Activated T-cell treated with anti-CD3 and anti-CD28 coated beads, Interleukin-2, amount 50 U/mL, for 72 hours (primary cell): ENCODE measurements at places on chromosomes 12 and 14. TPM values are rescaled to one million over a fixed set of nuclear protein-coding genes. Genes with fewer than 3 reads are reported as not detected.

GRCh38 chr12:109557200-109557599 is 16.1 kb downstream of the MMAB start:
- no peak overlapping the region for H3K27ac ChIP-seq
- no peak for DNase-seq
- peaks cover 5% of the 10 kb centered on the region for H3K36me3 ChIP-seq
- no peak overlapping the region for H3K4me3 ChIP-seq

DNA sequence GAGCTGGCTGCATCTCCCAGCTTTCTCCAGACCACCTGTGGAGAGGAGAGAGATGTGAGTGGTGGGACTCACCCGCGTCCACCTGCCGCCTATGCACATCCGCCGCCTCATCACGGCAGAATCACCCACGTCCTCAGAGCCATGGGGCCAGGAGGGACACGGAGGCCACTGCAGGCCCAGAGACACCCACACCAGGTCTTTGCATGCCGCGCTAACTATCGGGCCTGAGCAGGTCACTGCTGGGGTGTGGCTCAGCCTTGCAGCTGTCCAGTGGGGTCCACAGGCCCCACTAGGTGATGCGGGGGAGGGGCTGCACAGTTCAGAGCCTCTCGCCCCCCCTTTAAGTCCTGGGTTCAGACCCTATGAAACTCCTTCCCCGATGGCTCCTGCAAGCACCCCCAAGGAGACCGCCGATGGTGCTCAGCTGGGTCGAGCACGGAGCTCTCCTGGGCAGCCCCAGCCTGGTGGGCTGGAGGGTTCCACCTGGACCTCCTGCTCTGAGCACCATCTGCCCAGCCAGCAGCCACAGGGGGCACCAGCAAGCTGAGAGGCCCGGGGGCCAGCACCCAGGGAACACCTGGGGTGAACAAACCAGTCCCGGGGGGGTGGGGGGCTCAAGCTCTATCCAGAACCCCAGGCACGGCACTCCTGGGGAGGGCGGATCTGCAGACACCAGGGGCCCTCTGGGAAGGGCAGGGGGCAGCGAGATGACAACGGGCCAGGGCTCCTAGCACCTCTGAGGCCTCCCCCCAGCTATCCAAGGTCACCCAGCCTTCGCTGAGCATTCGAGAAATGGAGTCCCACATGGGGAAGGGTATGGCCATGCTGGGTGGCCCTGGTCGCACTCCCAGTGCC is 34.3 kb downstream of the CCNK start:
- H3K27ac ChIP-seq, result no peak overlapping the region
- no peaks in the 10 kb centered on the region for H3K4me1 ChIP-seq
- no peak for DNase-seq
- H3K27me3 ChIP-seq, result no peaks in the 10 kb centered on the region
- H3K4me3 ChIP-seq, result no peak overlapping the region
- H3K36me3 ChIP-seq, result no peaks in the 10 kb centered on the region

The SIX6 gene
- total RNA-seq, result not detected

DNA sequence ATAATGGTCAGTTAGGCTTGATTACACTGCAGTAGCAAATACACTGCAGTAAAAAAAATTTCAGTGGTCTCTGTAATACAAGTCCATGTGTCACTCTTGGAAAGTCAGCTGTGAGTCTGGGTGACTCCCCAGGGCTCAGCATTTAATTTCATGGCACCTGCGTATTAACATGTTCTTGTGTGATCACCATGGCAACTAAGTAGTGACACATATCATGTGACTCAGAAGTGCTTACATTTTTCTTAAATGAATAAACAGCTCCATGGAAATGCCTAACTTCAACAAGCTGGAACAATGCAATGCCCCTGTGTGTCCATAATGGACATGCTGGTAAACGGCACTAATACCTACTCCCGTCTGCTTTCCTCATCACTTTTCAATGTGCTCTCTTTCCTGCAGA is 88.5 kb upstream of the ANO4 start:
- H3K36me3 ChIP-seq, result no peaks in the 10 kb centered on the region
- H3K4me1 ChIP-seq, result no peaks in the 10 kb centered on the region
- H3K27ac ChIP-seq, result no peak overlapping the region
- no peaks in the 10 kb centered on the region for H3K27me3 ChIP-seq
- no peak for DNase-seq

GRCh38 chr14:85921241-85921640 is 391.3 kb downstream of the FLRT2 start:
- no peaks in the 10 kb centered on the region for H3K4me1 ChIP-seq
- DNase-seq, result no peak

DNA sequence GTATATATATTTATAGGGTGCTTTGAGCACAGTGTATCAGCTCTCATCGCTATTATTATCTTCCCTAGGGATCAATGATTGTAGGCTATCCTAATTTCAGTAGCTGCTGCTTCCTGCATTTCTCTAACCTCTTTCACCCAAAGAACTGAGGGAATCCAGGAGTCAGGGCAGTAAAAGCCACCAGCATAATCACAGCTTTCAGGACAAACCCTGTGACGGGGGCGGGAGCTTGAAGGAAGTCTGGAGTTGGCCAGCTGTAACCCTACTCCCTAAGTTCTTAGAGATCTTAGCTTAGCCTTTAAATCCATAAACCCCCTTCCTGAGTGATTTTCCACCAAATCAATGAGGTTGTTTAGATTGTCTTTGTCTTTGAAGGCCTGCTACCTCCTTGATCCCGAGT is 33.7 kb downstream of the FLVCR2 start:
- H3K4me1 ChIP-seq, result no peaks in the 10 kb centered on the region
- DNase-seq, result no peak
- H3K27me3 ChIP-seq, result no peaks in the 10 kb centered on the region
- peaks cover 9% of the 10 kb centered on the region for H3K36me3 ChIP-seq
- no peak overlapping the region for H3K4me3 ChIP-seq
- H3K27ac ChIP-seq, result no peak overlapping the region

DNA sequence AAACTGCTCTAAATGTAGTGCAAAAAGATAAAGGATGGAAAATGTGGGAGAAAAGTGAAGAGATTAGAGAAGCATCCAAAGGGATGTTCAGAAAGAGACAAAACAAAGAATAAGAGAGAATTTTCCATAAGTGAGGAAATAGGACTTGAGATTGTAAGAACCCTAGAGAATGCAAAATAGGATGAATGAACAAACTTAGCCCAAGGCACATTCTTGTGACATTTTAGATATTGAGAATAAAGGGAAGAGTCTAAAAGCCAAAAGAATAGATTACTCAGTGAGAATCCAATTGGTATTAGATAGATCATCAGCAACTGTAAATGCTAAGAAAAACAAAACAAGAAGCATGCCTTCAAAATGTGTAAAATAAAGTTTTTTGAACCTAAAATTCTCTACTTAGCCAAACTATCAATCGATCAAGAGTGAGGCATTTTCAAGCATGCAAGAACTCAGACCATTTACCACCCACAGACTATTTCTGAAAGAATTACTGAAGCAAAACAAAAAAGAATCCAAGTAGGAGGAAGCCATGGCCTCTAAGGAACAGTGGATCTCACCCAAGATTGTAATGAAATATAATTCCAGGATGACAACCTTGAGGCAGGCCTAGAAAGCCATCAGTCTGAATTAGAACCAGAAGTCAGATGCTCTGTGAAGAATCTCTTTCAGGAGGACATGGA is 33.5 kb downstream of the DYRK2 start:
- no peak overlapping the region for H3K27ac ChIP-seq
- no peak for DNase-seq
- H3K4me3 ChIP-seq, result no peak overlapping the region
- no peaks in the 10 kb centered on the region for H3K27me3 ChIP-seq
- no peaks in the 10 kb centered on the region for H3K36me3 ChIP-seq
- H3K4me1 ChIP-seq, result peaks cover 10% of the 10 kb centered on the region

The IL31 gene
- total RNA-seq, result 4.0 TPM

- H3K36me3 ChIP-seq, result no peaks in the 10 kb centered on the region
- H3K27ac ChIP-seq, result no peak overlapping the region
- H3K4me3 ChIP-seq, result no peak overlapping the region
Measured at GRCh38 chr14:86515195-86515594, 985.3 kb downstream of the FLRT2 start.

GRCh38 chr12:106273491-106273890 is 25.7 kb upstream of the CKAP4 start:
- peaks cover 6% of the 10 kb centered on the region for H3K27me3 ChIP-seq
- no peak overlapping the region for H3K27ac ChIP-seq
- no peaks in the 10 kb centered on the region for H3K36me3 ChIP-seq
- peaks cover 12% of the 10 kb centered on the region for H3K4me1 ChIP-seq

The DPF3 gene
- 0.23 TPM for total RNA-seq

GRCh38 chr12:109741970-109742703 is 28.5 kb downstream of the FAM222A start:
- H3K27me3 ChIP-seq, result no peaks in the 10 kb centered on the region
- H3K4me3 ChIP-seq, result no peak overlapping the region
- no peaks in the 10 kb centered on the region for H3K36me3 ChIP-seq

DNA sequence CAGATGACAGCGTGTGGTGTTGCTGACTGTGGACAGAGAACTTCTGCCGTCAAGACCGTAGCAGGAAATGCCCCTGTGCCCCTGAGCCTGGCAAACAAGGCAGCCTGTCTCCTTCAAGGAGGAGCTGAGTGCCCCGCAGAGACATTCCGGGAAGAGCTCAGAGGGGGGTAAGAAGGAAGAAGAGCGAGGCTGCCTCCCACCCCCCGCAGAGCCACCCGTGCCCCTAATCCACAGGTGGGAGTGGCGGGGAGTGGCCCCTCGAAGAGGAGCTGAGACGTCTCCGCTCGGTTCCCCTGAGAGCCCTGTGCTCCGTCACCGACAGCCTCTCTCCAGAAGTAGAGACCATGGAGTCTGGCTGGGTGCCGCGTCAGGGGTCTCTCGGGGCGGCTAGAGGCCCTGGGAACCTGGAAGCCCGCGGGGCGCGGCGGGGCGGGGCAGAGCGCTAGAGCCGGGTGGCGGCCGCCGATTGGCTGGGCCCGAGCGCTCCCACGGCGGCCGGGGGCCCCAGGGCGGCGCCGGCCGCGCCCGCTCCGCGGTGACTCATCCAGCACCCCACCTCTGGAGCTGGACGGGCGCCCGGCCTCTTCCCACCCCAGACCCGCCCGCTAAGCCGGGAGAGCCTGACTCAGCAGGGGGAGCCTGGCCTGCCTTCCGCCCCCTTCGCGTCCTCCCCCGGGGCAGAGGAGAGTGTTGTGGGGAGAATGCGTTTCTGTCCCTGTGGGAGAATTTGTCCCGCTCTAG is 25.2 kb upstream of the KRT78 start:
- peaks cover 29% of the 10 kb centered on the region for H3K4me1 ChIP-seq
- H3K36me3 ChIP-seq, result no peaks in the 10 kb centered on the region
- H3K27ac ChIP-seq, result no peak overlapping the region
- peak overlapping the region; percentile 72 for H3K4me3 ChIP-seq

DNA sequence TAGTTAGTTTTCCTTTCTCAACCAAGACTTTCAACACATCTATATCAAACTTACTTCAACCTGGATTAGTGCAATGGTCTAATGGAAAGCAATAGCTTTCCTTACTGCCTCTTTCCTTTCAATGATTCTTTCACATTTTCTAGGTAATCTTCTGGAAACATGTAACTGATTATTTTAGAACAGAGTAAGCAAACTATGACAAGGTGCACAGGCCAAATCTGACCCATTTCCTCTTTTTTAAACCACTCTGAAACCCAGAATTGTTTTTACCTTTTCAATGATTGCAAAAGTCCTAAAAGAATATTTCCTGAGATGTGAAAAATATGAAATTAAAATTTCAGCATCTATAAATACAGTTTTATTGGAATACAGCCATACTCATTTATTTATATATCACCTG is 81.6 kb upstream of the TMTC2 start:
- H3K4me3 ChIP-seq, result no peak overlapping the region
- no peak for DNase-seq
- H3K27ac ChIP-seq, result no peak overlapping the region
- H3K27me3 ChIP-seq, result no peaks in the 10 kb centered on the region

DNA sequence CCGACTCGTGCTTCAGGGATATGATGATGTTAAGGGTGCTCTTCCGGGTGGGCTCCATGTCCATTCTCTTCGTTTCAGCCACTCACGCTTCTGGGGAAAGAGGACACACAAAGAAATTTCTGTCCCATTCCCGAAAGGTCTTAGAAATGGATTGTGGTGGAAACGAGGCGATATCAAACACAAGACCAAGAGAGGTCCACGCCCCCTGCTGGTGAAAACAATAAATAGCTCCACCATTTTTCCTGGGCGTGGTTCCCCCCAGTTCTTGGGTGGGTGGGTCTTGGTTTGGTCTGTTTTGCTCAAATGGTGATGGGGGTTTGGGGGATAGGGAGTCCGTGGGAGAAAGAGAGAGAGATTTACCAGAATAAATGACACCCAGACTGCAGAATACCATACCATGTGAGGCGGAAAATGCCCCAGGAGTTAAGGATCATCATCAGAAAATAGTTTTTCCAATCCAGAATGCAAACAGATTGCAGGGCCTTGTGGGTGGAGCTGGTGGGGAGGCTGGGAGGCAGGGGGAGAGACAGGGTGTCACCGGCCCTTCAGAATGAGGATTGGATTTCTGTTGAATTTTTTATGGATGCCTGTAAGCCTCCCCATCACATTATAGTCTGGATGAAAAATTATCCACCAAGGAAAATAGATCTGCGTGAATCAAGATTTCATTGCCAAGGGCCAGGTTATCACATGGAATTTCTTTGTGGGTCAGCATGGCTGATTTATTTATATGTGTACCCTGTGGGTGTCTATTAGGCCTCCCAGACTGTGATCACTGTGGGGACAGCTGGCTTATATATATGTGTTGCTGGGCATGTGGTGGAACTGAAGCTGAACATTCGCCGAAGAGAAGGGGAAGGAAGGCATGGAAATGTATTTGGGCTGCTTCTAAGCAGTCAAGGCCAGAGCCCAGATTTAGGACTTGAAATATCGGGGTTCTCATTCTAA is 55.8 kb downstream of the SRRM4 start:
- no peaks in the 10 kb centered on the region for H3K27me3 ChIP-seq
- peak; percentile 18 for DNase-seq
- no peaks in the 10 kb centered on the region for H3K36me3 ChIP-seq

The CD163L1 gene
- not detected for total RNA-seq

DNA sequence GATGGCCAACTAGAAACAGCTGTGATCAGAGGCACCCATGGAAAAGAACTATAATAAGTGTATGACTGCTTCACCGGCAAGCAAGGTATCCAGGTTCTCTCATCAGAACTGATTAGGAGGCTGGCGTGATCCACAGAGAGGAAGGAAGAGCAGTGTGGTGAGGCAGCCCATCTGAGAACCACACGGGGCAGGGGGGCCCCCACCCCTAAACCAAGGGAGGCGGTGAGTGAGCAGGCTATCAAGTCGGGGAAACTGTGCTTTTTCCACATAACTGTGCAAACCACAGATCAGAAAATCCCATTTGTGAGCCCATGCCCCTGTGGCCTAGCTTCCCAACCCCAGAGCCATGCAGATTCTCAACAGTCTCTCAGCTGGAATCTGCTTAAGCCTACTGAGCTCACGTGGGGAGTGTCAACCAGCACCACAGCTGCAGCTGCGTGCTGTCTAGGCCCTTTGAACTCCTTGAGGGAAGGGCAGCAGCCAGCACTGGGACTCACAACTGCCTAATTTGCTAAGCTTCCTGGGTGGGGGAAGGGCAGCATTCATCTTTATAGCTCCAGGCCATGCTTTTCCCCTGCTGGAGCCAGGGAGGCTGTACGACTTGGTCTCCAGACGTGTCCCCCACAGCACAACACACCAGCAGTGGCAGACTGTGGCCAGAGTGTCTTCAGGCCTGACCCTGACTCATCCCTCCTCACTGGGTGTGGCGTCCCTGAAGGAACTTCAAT is 444.4 kb upstream of the ATP2B1 start:
- H3K4me1 ChIP-seq, result peaks cover 7% of the 10 kb centered on the region
- H3K27ac ChIP-seq, result no peak overlapping the region
- no peaks in the 10 kb centered on the region for H3K27me3 ChIP-seq

- H3K4me1 ChIP-seq, result no peaks in the 10 kb centered on the region
- no peak overlapping the region for H3K27ac ChIP-seq
- no peaks in the 10 kb centered on the region for H3K27me3 ChIP-seq
- H3K4me3 ChIP-seq, result no peak overlapping the region
- peaks cover 1% of the 10 kb centered on the region for H3K36me3 ChIP-seq
- no peak for DNase-seq
Measured at GRCh38 chr14:85479771-85480170, 50.2 kb upstream of the FLRT2 start.
